ENCODE measurements at places on chromosomes 3 and 15. TPM values are rescaled to one million over a fixed set of nuclear protein-coding genes. Genes with fewer than 3 reads are reported as not detected.

The ILDR1 gene
- not detected for total RNA-seq

The MYRIP gene
- not detected for total RNA-seq

The MKRN2OS gene
- total RNA-seq = not detected

The NEDD4 gene
- total RNA-seq = 47.4 TPM

The NEK11 gene
- total RNA-seq = 6.0 TPM

The FOXL2NB gene
- total RNA-seq = not detected

The DNAH12 gene
- 0.37 TPM for total RNA-seq

The CP gene
- total RNA-seq = not detected
